ENCODE measurements at places on chromosomes 16 and 17.

GRCh38 chr16:87556941-87557459, 45.3 kb upstream of the JPH3 start:
- no peak for DNase-seq

DNA sequence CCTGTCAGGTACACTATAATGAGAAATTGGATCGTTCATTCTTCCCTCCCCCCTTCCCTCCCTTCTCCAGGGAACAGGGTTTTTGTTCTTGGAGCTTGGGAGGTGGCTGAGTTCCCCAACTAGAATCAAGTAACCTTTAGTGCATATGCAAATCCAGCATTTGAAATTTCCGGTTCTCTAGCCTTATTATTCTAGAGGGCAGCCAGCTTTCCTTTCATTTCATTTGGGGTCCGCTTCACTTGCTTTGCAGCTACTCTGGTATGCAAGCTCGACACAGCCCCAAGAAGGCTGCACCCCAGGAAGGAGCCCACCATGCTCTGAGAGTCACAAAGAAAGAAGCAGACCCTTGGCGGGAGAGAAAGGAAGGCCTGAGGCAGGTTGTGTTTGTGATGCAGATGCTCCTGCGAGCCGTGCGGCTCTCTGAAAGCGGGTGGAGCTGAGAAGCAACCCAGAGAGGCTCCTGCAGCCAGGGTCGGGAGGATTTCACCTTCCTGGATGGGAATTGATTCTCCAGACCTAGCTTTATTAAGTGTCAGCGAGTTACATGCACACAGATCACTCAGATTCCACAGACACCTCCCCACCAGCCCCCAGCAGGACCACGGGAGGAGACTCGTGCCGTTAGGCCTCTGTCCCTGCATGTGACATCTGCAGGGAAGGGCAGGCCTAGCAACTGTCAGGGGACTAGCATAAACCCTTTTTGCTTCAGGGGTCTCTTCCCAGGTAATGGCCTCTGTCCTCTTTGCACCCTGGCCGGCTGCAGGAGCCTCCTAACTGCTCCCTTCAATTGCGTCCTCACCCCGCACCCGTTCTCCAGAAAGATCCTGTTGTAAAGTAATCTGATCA, 34.5 kb downstream of the PMM2 start:
- no peak for DNase-seq

DNA sequence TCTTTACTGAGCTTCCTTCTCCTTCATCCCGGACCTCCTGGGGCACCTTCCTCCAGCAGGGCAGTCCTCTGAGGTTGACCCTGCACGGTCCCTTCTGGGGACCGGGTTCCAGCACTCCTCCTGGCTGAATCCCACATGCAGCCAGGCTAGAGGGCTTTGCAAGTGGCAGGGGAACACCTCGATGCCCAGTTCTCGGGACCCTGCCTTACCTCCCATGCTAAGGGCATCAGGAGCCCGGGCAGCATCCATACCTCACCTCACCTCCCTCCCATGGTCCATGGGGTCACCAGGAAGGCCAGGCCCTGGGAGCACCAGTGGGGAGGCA, 81.1 kb downstream of the NT5M start:
- no peak for DNase-seq

DNA sequence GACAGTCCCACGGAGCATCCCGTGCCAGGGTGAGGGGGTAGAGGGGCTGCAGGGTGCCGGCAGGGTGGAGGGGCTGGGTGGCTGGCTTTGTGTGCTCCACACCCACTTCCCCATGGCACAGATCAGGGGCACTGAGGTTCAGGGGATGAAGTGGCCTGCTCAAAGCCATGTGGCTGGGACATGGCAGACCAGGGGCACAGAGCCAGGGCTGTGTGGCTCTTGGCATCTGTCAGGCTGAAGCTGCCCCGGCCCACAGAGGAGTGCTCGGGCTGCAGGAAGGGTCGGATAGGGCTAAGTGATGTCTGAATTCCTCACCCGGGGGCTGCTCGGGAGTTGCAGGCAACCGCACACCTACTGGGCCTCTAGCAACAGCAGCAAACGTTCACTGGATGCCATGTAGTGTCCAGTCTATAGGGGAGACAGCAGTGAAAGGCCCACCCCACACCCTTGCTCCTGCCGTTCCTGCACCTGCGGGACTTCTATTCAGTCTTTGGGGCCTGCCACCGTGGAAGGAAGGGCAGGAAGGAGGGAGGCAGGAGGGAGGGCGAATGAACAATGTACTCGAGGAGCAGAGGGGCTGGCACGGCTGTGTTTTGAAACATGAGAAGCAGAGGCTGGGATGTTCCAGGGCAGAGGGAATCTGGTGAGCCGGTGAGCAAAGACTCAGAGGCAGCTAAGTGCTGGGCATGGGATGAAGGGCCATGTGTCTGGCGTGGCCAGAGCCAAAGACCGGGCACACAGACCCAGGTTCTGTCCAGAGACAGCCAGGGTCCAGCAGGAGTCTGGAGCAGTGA, 15.1 kb downstream of the SLC5A10 start:
- DNase-seq = no peak

GRCh38 chr17:67532326-67532871, 155.3 kb downstream of the PITPNC1 start:
- DNase-seq = no peak
